Stimulated activated CD4-positive, alpha-beta T cell treated with anti-CD3 and anti-CD28 coated beads, TNF-alpha, amount 100 ng/mL, for 48 hours (primary cell): ENCODE measurements at places on chromosomes 7 and 10.

DNA sequence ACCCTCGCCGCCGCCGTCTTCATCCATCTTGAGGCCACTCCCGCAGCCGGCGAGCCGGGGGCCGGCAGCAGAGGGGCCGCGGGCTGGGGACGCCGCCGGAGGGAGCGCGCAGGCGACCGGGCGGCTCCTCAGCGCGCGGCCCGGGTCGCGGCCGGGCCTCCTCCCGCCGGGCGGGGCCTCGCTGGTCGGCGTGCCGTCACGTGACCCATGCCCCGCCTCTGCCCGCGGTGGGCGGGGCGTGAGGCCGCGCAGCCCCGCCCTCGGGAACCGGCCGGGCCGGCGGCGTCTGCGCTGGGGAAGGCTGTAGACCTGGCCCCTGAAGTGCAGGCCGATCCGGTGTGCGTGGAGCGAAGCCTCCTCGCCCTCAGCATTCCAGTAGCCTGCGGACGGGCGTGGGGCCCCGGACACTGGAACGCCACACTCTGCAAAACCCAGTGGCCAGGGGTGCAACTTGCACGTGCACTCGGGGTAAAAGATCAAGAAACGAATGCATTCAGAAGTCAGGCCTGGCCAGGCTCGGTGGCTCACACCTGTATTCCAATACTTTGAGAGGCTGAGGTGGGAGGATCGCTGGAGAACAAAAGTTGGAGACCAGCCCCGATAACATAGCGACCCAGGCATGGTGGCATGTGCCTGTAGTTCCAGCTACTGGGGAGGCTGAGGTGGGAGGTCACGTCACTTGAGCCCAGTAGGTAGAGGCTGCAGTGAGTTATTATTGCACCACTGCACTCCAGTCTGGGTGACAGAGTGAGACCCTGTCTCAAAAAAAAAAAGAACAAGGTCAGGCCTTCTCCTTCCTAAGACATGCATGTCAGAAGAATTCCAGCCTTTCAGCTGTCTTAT is at the start of gene CYTH3:
TSS of gene CYTH3 (minus strand) at position 144 of the 843 bp plus-strand sequence. CDS start at position 27, 117 bp downstream.
- DNase-seq, result peak; percentile 54

GRCh38 chr10:110311357-110311949 is 6.7 kb upstream of the SMNDC1 start:
- DNase-seq, result no peak

DNA sequence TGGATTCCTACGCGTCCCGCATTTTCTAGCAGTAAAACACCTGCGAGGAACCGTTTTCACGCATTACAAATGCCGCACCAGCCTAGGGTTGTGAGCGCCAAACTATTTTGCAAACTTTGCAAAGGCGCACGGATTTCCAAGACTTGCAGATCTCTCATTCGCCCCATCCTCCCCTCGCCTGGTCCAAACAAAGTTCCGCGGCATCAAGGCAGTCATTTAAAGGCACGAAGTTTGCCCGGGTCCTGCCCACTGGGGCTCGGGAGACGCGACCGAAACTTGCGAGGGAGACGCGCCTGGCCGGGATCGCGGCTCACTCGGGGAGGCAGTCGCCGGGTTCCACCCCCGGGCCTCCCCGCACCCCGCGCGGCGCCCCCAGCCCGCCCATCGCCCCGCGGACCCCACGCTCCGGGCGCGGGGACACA is 613 bp downstream of the USP6NL start:
- no peak for DNase-seq

GRCh38 chr7:96236198-96237039 is 85.5 kb downstream of the SLC25A13 start:
- DNase-seq, result no peak

GRCh38 chr10:50624413-50624865 is 683 bp upstream of the SGMS1 start:
- DNase-seq, result peak; percentile 97

GRCh38 chr7:69799048-69799697 is 200.9 kb downstream of the AUTS2 start:
- DNase-seq, result no peak

DNA sequence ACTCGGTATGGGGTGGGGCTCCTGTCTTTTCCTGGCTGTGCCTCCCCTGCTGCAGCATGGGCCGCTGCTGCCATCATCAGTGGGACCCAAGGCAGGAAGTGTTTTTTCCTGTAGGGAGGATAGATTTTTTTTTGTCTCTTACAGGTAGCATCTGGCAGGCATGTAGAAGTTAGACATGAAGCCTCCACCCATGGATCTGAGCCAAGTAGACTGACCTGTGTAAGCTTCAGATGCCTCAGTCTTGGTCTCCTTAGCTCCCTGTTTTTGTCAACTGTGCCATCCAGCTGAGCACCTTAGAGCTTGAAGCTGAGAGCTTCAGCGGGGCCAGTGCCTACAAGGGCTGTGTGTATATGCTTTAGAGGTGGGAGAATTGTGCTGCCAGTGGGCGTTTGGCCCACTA is 93.5 kb downstream of the AUTS2 start:
- DNase-seq, result no peak

GRCh38 chr7:86968618-86969017 is 90.8 kb downstream of the ELAPOR2 start:
- no peak for DNase-seq

GRCh38 chr10:110493832-110494426 is 3.8 kb upstream of the DUSP5 start:
- no peak for DNase-seq

GRCh38 chr7:66181845-66182244 is 23.3 kb upstream of the TPST1 start:
- no peak for DNase-seq

GRCh38 chr10:128622706-128623105 is 496.5 kb upstream of the MKI67 start:
- no peak for DNase-seq

DNA sequence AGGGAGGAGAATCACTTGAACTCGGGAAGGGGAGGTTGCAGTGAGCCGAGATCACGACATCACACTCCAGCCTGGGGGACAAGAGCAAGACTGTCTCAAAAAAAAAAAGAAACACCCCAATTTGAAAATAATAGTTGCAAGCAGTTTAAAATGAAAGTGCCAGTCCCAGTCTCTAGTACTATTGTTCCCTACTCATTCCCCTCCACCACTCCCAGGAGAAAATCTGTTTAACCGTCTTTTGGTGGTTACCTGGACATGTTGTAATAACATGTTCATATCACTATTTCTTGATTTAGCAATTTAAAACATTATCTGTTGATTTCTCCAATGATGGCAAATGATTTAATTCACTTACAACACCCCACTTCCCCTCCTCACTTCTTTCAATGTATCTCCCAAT is 44.7 kb downstream of the KIFBP start:
- no peak for DNase-seq

DNA sequence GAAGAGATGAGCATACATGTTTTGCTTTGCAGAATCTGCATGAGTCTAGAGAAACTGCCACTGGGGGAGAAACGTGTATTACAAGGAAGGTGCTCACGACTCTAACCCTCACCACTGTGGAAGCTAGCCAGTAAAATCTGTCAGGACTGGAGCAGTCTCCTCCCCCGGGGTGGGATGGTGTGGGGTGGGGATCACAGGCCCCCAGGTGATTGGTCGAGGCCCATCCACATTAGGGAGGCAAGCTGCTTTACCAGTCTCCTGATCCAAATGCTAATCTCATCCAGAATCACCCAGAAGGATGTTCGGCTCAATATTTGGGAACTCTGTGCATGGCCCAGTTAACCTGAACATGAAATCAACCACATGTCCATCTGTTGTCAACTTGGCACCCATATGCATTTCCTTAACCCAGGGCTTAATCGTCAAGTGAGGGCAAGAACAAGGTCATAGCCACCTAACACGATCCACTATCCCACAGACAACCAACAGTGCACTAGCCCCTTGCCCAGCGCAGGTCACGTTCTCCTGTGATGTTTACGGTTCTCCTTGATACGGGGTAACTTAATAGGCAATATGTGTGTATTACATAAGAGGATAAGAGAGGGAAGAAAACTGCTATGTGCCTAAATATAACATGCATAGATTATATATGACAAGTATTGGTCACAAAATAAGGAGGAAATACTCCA is 40.8 kb downstream of the DNAJB6 start:
- DNase-seq, result no peak

GRCh38 chr10:64173826-64174225 is 652.6 kb downstream of the REEP3 start:
- DNase-seq, result no peak

DNA sequence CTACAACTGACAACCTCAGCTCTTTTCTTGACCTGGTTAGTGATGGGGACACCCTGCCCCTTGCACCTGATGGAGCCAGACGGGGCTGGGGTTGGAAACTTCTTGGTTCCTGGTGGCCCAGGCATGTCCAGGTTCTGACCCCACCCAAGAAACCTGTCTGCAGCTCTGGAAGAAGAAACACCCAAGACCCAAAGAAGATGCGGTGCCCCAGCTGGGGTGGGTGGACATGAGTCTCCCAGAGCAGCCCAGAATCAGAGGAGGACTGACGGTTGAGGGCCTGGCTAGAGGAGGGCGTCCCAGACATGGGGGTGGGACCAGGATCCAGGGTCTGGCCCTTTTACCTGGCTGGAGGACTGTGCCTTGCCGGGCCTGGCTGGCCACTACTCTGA is 202.4 kb downstream of the GLRX3 start:
- no peak for DNase-seq

DNA sequence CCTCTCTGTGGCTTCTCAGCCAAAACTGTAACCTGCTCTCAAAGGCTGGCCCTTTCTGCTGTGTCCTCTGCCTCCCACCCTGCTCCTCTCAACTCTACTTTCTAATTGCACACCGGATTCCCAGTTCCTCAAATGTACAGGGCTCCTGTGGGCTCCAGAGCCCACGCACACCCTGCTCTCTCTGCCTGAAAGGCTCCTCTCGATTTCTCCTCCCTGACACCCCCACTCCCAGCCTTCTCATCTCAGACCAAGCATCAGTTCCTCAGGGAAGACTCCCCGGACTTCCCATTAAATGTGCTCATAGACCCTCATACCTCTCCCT is 111.7 kb upstream of the STEAP1B start:
- no peak for DNase-seq

DNA sequence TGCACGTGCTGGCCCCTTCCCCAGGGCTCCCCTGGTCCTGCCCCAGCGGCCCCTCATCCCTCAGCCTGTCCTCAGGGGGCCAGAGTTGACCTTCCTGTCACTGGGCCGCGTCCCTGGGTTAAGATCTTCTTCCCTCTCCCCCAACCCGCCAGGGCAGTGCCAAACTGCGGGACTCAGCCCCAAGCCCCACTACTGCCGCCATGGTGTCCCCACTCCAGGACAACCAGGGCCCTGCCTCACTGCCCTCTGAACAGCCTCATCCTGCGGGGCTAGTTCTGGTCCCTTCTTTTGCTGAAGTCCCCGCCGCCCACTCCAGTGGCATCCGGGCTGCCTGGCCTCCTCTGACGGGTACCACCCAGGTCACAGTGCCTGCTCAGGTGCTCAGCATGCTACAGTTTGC is 37.5 kb downstream of the UNCX start:
- DNase-seq, result no peak

GRCh38 chr7:149014309-149014708 is 14.0 kb downstream of the PDIA4 start:
- DNase-seq, result no peak

DNA sequence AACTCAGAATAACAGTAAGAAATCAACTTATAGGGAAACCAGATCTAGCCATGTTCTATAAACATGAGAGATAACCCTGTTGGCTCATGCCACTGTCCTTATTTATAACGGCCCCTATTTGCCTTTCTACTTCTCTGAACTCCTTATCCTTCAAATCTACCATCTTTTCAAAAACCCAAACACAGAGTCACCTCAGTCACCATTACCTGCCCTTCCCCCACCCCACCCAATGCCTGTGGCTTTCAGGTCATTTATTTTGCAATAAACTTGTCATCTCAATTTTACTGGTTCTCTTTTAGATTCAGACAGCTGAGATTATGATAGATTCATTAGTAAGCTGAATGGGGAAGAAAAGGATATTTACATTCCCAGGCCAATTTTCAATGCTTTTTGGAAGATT is 53.6 kb downstream of the KMT2C start:
- DNase-seq, result no peak

DNA sequence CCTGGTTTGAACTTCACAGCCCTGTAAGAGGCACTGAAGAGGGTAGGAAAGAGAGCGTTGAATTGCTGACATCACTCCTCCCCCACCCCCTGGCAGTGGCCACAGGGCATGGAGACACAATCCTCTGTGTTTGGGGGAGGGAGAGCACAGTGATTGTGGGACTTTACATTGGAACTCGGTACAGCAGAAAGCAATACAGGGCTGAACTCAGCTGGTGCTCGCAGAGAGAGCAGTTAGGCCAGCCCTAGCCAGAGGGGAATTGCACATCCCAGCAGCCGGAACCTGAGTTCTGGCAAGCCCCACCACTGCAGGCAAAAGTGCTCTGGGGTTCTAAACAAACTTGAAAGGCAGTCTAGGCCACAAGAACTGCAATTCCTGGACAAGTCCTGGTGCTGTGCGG is 24.0 kb upstream of the CUL1 start:
- no peak for DNase-seq

GRCh38 chr7:85081392-85081791 is 105.5 kb downstream of the SEMA3D start:
- no peak for DNase-seq

DNA sequence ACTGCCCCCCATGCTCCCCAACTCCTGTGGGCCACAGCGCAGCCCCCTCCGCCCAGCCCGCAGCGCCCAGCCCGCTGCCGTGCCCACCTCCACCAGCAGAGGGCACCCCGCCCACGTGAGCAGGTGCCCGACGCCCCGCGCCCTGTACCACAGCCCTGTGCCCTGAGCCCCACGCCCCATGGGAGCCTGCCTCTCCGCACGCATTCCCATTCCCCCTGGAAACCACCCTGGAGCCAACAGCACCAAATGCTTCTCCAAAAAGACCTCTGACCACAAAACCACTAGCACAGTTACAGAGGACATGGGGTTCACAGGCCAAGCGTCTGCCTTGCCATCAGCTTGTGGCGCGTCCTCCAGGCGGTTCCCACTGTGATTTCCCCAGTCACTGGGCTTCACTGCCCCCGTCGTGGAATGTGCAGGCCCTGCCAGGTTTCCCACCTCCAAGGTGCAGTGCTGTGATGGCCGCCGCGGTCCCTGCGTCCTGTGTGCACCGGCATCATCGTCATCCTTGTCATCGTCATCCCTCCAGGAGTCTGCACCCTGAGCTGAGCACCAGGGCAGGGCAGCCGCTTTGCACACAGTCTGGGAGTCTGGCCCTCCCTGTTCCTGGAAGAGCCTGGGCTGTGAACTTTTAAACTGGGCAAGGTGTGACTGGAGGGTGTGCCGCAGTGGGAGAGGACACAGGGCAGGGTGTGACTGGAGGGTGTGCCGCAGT is 61.7 kb downstream of the PWWP2B start:
- peak; percentile 46 for DNase-seq

DNA sequence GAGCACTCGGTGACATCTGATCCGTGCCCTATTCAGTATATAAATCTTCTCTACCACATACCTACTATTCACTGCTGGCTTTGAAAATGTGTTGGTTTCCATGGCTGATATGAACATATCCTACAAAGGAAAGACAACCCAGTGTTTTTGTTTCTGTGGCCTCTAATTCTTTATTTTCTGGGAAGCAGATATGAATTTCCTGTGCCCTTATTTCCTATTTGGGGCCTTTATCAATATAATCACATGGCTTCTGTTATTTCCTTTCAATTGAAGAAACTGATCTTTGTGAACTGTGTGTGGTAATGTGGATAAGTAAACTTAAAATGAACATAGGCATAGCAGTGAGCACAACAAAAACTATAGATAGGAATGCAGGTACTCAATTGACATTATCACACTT is 10.6 kb downstream of the CCNJ start:
- no peak for DNase-seq

GRCh38 chr10:75410132-75411005 is 8.8 kb upstream of the ZNF503 start:
- no peak for DNase-seq
